Amniotic stem cell (primary cell): ENCODE measurements at places on chromosomes 4 and X.

- peak; percentile 70 for DNase-seq
Measured at GRCh38 chr4:153497988-153498967, 32.1 kb downstream of the TMEM131L start.

GRCh38 chr4:75919920-75920319, 17.7 kb upstream of the PPEF2 start:
- DNase-seq = no peak

GRCh38 chrX:16239211-16239610, 71.9 kb downstream of the MAGEB17 start:
- peak; percentile 1 for DNase-seq

DNA sequence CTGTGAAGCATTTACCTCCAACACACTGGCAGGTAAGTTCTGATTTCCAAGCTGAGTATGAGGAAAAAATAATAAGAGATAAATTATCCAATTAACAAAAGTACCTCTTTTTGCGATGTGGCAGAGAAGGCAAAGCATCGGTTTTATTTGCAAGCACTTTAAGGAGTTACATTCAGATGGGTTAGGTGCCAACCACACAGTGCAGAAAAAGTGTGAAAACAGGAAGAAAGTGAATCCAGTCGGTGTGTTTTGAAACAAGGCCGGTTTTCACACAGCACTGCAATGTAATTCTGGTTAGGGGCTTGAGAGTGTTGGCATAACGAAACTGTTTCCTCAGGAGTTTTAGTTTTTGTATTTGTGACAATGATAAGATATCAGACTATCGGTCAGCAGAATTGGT, 130.8 kb upstream of the PDLIM3 start:
- no peak for DNase-seq

DNA sequence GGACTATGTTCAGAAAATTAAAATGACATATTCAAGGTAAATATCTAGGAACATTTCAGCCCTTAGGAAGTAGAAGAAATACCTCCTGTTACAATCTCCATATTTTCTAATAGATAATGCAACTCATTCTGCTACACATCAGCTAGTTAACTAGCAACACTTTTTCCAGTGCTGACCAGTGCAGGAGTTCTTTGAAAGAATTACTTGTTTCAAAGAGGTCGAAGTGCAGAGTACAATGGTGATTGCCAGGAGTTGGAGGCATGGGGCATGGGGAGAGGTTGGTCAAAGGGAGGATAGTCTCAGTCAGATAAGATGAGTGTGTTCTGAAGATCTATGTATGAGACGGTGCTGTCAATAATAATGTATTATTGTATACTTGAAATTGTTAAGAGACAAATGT, 53.1 kb downstream of the MTNR1A start:
- DNase-seq = no peak
